ENCODE measurements at places on chromosomes 12 and 14.

GRCh38 chr12:5915511-5915910 is 29.5 kb downstream of the ANO2 start:
- DNase-seq = no peak

GRCh38 chr12:27464220-27464554 is 17.7 kb downstream of the SMCO2 start:
- no peak for DNase-seq

DNA sequence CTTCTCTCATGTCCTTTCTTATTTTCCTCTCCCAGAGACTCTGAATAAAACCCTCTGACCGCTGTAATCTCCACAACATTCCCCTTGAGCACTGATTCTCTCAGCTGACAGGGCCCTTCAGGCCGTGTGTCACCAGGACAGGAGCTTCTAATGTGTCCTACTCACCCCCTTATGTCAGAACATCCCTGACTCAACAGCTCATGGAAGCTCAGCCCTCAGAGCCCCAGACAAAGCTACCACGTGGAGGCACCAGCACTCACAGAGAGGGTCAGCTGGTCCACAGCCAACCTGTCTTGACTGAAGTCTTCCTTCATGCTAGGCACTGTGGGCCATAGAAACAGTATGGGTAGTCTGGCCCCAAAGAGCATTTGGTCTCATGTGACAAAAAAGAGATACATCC is 49.8 kb downstream of the SMUG1 start:
- DNase-seq = no peak

DNA sequence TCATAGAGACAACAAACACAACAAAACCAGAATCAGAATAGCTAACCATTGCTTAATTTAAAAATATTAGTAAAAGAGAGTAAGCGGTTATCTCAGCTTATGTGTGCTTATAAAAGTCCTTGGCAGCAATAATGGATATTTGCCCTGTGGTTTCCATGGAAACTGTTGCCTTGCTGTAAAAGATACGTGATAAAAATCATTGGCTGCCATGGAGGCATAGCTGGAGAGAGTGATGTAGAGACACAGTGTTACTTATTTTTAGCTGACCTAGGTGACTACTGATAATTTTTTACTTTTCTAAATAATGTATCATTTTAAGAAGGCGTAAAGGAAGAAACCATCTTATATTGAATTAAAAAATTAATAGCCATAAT is 92.9 kb downstream of the ERC1 start:
- no peak for DNase-seq

- DNase-seq = peak; percentile 9
These were observed 26.2 kb downstream of the RTRAF start for GRCh38 chr14:52015411-52016030.

DNA sequence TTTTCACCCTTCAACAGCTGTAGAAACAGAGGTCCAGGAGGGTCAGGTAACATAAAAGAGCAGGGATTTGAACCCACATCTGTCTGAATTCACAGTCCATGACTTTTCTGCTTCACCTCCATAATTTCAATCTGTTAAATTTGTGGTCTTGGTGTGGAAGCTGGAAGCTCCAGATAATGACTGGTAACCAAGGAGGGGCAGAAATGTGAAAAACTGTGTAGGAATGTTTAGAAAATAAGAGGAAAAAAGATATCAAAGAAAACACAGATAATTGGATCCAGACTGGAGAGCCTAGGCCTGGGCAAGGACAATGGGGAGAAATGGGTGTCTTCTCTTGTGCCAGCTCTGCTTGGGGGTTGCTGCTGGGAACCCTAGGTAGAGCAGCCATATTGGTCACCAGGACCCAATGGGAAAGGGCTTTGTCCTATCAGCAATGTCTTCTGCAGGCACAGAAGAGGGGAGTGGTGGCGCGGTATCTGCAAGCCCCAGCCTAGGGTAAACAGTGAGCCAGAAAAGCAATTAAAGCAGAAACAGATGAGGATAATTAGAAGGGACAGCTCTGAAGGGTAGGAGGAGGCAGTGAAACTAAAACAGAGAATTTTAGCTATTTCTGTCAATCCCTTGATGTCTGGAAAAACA is 54.3 kb upstream of the CCDC91 start:
- peak; percentile 90 for DNase-seq

- no peak for DNase-seq
These were observed 3.1 kb downstream of the PKP2 start for GRCh38 chr12:32893458-32893857.

GRCh38 chr14:54026671-54027070 is 70.0 kb upstream of the BMP4 start:
- DNase-seq = no peak

DNA sequence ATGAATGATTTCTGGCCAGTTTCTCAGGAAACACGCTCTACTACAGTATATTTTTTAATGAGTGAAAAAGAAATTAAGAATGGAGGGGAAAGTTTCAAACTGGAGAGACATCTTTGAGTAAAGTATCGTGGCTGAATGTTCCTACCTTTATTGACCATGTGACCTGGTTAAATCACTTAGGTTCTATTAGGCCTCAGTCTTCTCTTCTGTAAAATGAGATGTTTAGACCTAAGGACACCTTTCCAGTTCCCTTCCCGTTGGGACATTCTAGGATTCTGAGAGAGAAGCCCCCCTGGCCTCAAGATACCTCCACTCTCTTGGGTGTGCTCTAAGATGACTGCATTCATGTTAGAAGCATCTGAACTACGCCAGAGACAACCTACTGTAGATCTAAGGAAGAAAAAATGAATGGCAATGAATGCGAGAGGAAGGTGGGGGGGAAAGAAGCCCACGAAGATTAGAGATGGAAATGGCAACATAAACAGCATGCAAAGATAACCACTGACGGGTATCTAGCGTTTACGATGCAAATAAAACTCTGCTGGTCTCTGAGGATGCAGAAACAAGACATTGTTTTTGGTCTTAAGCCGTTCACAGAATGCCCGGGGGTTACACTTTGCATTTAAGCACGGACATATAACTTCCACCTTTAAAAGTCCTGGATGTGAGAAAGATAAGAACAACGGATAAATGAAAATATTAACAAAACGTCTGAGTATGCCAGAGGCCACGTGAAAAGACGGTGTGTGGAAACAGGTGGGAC is 599 bp upstream of the CPSF6 start:
- no peak for DNase-seq

GRCh38 chr12:69000074-69000473 is 67.1 kb upstream of the CPM start:
- DNase-seq = no peak

GRCh38 chr12:120457133-120457532 is 10.9 kb downstream of the GATC start:
- DNase-seq = peak; percentile 39

GRCh38 chr14:90060312-90060964 is 1.4 kb upstream of the KCNK13 start:
- peak; percentile 63 for DNase-seq

GRCh38 chr12:96060041-96060440 is 24.7 kb upstream of the LTA4H start:
- no peak for DNase-seq

GRCh38 chr12:68884251-68884650 is 48.7 kb downstream of the CPM start:
- no peak for DNase-seq

DNA sequence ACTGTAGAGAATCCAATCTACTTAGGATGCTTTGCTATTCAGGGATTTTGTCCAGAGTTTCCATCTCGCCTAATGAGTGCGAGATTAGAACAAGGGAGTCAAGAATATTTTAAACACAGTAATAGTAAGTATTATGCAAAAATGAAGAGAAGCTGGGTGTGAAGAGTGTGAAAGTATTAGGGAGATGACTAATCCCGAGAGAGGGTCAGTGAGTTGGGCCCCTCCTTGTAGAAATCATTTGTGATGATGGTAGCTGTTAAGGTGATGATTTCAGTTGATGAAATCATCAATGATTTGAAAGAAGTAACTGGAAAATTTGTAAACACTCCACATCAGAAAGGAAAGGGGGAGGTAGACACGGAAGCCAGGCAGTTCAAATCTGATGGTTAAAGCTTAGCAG is 478.9 kb upstream of the MGAT4C start:
- no peak for DNase-seq

- DNase-seq = no peak
These were observed 95.1 kb upstream of the PTPRB start for GRCh38 chr12:70732287-70732686.

DNA sequence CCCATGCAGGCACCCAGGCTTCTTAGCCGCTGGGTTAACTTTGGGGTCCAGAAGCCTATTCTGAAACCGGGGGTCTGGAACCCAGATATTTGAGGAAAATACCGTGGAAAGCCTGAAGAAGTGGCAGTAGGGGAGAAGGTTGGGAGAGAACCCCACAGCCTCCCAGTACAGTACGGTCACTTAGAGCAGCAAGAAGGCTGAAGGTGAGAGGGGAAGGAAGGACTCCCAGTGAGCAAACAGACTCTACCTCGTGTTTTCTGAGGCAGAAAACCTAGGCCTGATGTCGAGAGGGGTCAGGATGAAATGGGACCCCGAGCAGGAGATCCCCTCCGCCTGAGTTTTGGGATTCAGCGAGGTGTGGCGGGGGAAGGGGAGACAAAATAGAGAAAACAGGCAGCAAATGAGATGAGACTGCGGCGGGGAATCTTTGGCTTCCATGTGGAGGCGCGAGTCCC is 10.7 kb upstream of the CALCOCO1 start:
- no peak for DNase-seq

DNA sequence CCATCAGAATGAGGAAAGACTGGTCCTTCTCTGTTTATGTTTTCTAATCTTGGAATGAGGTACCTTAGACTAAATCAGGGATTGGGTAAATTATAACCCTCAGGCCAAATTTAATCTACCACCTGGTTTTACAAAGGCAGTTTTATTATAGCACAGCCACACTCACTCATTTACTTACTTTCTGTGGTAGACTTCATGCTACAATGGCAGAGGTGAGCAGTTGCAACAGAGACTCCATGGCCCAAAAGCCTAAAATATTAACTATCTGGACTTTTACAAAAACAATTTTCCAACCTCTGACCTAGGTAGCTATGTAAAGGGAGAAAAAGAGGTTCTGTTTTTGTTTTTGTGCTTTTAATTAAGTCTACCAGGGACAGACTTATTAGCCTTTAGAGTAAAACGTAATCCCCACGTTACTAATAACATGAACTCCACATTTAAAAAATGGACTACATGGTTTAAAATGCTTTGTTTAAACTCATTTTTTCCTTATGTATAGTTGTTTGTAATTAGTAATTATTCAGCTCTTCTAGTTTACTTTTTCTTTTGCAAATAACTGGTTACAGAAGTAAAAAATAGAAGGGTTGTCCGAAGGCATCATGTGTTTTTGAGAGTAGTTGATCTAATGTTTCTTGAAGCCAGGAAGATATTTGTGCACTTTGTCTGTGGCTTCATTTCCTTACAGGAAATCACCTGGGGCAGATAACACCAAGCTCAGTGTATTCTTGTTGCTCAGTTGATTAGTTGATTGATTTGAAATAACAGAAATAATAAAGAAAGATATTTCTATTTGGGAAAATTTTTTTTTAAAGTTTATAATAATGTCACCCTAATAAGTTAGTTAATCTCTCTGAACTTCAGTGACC is 57.6 kb upstream of the ATP2B1 start:
- DNase-seq = no peak

DNA sequence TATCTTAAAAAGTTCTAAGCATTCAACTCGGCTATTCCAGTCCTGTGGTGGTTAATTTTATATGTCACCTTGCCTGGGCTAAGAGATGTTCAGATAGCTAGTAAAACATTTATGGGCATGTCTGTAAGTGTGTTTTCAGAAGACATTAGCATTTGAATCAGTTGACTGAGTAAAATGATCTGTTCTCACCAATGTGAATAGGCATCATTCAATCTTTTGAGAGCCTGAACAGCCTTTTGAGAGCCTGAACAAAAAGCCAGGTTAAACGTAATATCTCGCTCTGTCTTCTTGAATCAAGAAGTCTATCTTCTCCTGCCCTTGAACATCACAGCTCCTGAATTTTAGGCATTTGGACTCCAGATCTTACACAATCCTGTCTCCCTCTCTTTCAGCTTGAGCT is 1266.1 kb downstream of the LRFN5 start:
- DNase-seq = no peak

DNA sequence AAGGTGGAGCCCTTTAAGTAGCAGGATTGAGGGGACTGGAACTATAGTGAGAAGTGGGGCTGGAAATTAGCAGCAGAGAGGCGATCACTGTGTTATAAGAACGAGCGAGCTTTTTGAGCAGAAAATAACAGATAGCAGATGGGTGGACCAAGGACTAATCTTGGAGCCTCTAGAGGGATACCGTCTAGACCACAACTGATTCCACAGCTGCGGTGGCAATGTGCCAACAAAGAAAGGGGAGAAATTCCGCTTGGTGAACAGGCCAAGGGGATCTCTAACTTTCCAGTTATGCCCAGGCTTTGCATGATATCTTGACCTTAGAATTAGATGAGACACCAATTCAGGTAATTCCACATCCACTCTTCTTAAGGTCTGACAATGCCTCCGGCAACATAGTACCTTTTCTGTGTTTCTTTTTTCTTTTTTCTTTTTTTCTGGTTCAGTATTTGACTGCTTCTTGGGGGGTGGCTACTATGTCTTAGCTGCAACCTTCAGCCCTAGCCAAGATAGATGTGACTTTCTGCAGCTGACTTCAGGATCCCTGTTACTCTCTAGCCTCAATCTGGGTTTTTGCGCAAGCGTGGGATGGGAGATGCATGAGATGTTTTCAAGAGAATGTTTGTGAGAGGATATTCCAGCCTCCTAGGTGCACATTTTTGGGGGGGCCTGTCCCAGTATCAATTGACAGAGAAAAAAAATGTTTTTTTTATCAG is 143.4 kb upstream of the CPSF6 start:
- DNase-seq = no peak

DNA sequence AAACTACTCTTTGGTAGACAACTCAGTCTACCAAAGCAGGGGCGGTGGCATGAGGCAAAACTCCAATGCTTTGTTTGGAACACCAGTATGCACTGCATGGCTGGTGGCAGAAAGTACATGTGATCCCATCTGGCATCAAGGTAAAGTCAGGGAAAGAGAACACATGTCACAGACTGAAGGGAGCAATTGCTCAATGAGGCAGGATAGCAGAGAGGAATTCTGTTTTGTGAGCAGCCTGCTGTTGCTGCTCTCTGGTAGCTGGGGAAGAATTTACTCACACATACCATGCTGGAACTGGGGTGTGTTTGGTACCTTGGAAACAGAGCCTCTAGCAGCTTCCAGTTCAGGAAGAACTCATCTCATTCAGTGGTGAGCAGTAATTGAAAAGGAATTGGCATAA is 84.8 kb downstream of the HELB start:
- DNase-seq = no peak

- no peak for DNase-seq
These were observed 126.0 kb downstream of the ZFP36L1 start for GRCh38 chr14:68666899-68667298.

DNA sequence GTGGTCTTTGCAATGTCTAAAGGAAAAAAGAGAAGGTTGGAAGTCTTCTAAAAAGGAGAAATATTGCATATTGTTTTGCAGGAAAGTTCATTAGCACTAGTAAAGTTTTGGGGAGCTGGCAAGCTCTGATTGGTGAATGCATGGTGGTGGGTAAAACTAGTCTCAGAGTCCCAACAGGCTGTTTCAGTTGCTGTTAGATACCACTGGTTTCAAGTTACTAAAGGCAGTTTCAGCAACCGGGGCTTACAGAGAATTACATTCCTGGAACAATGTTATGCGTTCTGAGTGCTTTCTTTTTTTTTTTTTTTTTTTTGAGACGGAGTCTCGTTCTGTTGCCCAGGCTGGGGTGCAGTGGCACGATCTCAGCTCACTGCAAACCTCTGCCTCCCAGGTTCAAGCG is 208.2 kb downstream of the EPS8 start:
- DNase-seq = no peak

Data from K562 (cell line).